Non-pigmented ciliary epithelial cell (primary cell): ENCODE measurements at places on chromosomes 1 and 21.

DNA sequence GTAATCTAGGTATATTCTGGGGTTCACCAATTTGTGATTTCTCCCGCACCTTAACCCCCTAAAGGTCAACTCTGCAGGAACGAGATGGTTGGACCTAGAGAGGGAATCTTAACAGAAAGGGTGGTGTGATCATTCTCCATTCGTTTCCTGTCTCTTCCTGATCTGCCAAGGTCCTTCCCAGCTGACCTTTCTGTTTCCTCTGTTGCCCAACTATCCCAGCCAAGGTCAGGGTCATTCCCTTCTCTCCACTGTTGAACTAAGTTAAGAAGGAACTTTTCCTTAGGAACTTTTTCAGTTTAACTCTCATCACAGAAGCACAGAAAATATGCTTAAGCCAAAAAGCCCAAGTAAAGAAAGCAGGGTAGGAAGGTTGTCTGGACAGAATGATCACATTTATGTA lies 49.3 kb downstream of the KAZN start:
- DNase-seq, result no peak

DNA sequence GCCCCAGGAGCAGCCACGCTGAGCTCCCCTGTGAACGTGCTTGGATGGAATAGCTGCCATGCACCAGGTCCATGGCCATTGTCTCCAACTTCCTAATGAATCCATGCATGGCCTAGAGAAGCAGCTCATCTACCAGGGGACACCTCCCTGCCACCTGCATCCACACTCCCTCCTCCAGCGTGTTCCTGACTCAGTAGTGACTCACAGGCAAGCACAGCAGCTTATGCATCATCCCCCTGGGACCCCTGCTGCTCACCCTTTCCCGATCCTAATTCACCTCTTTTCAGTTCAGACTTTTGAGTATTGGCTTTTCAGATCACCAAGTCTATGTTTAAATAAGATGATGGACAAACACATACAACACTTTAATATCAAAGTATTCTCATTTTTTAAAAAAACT lies 39.9 kb upstream of the TADA1 start:
- no peak for DNase-seq

- no peak for DNase-seq
These were observed 2.0 kb downstream of the GPR88 start for GRCh38 chr1:100539836-100540536.

DNA sequence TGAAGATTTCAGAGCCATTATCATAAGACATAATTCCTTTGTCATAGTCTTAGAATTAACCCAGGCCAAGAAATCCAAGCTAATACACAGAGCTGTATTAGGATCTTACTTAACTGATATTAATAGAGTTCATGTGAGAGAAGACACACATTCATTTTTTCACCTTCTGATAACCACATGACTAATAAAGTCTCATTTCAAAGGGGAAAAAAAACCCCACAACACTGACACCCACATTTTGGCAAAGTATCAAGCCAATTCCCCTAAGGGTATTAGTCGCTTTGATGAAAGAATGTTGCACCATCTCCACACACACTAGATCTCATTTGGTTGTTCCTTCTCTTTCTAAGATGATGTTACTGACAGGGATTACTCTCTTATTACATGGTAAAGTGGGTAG lies 344.4 kb upstream of the ESRRG start:
- DNase-seq, result no peak

GRCh38 chr1:96488777-96489176 lies 232.8 kb upstream of the PTBP2 start:
- DNase-seq, result no peak

GRCh38 chr1:47696737-47697441 lies 259.0 kb downstream of the FOXD2 start:
- DNase-seq, result no peak

DNA sequence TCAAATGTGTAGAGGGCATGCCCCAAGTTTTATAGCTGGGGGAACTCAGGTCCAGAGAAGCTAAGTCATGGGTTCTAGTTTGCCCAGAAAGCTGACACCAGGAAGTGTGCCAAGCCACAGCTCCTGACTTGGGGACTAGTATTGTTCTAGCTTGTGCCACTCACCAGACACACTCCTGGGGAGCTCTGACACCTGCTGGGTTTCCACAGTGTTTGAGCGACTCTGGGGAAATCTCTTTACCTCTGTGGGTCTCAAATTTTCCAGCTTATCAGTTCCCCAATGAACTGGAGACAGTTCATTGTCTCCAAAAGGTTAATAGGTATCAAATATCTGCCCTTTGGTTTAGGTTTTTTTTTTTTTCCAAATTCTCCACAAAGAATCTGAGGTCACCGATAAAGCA lies 4.2 kb downstream of the KISS1 start:
- DNase-seq, result no peak

- DNase-seq, result no peak
These were observed 15.5 kb downstream of the CHI3L2 start for GRCh38 chr1:111242805-111243523.

- no peak for DNase-seq
These were observed 54.1 kb downstream of the TOMM20 start for GRCh38 chr1:235074523-235075047.

DNA sequence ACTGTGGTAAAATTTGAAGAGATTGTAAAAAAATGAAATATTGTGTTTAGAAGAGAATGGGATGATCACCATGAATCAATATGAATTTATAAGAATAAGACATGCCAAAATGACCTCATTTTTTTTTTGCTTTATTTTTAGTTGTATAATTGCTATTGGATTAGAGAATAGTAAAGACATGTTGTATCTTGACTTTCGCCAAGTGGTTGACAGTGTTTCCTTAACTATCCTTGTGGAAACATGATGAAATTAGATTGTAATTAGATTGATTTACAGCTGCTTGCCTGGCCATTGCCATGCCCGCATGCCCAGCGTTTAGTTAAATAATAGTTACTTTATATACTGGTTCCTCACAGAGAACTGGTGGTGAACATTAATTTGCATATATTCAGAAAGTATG lies 154.9 kb downstream of the MAGI3 start:
- no peak for DNase-seq

- no peak for DNase-seq
These were observed 28.3 kb downstream of the DEGS1 start for GRCh38 chr1:224211206-224211962.

DNA sequence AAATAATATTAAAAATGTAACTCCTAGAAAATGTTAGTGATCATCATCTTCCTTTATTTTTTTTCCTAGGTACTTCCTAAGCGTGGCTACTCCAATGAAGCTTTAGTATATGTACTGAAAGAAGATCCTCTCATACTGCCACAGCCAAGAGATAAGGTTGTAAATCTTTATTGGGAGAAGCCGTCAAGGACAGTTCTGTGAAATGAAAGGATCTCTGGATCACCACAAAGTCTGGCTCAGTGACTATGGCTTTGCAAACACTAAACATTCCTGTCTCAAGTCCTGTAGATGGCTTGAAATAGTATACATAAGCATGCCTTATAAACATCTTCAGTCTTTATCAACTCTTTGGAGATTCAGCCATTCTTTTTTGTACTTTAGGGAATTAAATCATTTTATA lies 61.2 kb upstream of the DPH5 start:
- DNase-seq, result no peak

- no peak for DNase-seq
These were observed 5.4 kb upstream of the GJA8 start for GRCh38 chr1:147897029-147897752.

DNA sequence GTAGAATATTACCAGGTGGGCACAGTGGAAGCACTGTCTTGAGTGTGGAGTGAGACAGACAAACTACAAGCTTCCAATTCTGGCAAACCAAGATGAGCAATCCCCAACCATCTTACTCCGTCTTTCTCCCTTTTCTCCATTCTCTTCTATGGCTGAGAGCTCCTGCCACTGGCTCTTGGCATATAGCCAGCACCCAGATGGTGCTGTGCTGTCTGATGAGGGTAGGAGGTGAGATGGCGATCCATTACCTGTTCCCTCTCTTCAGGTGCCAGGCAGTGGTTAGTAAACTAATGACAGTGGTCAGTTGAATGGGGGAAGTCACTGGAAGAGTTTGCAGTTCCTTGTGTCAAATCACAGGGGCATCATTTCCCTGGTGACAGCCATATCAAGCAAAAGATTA lies 108.4 kb downstream of the FNBP1L start:
- no peak for DNase-seq

DNA sequence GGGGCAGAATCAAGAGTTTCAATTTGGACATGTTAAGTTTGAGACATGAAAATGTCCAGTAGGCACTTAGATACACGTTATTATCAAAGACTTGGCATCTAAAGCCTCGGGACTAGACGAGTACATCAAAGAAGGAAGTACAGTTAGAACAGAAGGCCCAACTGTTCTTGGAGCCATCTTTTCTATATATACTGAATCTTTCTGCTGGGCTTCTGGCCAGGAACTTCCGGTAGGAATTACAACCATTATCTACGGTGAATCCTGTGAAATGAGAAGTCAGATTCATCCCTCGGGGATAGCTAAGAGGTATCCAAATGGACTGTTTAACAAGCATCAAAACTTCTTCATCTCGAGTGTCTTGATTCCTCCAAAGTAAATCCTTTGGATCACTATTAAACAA lies 34.4 kb upstream of the NRDC start:
- no peak for DNase-seq

DNA sequence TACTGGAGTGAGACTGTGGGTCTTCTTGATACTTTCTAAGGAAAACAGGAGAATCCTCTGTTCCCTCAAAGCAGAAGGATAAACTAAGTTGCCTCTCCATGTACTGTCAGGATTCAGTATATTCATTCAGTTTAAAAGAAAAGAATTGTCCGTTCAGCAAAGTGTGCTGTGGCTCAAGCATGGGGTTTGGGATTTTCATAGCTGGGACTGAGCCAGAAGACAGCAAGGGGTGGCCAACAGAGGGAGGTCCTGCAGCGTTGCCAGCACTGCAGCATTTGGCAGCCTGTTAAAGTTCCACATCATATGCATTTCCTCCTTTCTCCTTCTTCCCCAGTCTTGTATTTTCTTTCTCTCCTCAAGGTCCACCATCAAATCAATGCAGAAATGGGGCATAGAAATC lies 75.1 kb downstream of the DTL start:
- DNase-seq, result no peak

- DNase-seq, result no peak
These were observed 12.5 kb downstream of the NFIA start for GRCh38 chr1:61094677-61095469.

DNA sequence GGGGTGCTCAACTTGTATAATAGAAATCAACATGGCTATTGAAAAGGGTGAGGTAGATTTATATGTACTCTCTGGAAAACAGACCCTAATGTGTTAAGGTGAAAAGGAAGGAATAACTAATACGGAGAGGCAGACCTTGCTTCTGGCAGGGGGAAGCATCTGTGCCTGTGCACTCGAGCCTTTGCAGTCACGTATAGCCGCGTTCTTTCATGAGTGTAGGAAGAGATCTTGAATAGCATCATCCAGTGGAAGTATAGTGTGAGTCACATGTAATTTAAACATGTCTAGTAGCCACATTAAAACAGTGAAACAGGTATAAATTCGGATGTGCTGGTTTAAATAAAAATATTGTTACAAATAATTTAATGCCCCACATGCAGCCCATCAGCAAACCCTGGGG lies 3.0 kb downstream of the A3GALT2 start:
- DNase-seq, result no peak
